ENCODE measurements at places on chromosomes 2 and 18.

GRCh38 chr2:64453770-64454385 is at the start of gene LGALSL:
Gene LGALSL, plus strand, starts transcription at chr2:64454162. Its CDS starts 384 bp downstream, at chr2:64454546.
- DNase-seq = peak; percentile 6

DNA sequence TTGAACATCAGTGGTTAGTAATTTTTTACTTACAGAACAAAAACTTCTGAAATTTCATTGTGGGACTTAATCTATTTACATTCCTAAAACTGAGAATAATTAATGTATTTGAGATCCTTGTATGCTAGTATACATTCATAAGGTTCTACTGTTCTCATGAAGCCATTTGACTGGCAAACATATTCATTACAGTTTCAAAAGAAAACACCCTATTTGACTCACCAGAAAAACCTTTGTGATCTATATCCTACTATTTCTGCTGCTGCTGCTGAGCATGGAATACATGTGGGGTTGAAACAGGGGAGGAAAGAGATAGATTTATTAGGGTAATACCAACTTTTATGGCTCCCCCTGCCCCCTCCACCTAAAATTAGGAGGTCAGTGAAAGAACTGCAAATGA is 21.8 kb downstream of the MARS2 start:
- DNase-seq = no peak

GRCh38 chr2:26770986-26771586 is 7.0 kb downstream of the SLC35F6 start:
- peak; percentile 83 for DNase-seq

GRCh38 chr18:78821396-78821795 is 158.2 kb upstream of the SALL3 start:
- no peak for DNase-seq

- no peak for DNase-seq
Measured at GRCh38 chr18:44895176-44895798, 214.6 kb downstream of the SETBP1 start.

GRCh38 chr18:58466636-58467205 is 162.2 kb downstream of the ALPK2 start:
- DNase-seq = no peak

DNA sequence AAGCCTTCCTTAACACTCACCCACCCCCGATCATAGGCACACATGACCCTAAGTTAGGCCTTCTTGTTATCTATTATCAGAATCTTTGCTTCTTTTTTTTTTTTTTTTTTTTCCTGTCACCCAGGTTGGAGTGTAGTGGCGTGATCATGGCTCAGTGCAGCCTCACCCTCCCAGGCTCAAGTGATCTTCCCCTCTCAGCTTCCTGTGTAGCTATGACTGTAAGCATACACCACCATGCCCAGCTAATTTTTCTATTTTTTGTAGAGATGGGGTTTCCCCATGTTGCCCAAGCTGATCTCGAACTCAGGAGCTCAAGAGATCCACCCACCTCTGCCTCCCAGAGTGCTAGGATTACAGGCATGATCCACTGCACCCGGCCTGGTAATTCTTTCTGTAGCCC is 328.7 kb downstream of the NR4A2 start:
- no peak for DNase-seq

DNA sequence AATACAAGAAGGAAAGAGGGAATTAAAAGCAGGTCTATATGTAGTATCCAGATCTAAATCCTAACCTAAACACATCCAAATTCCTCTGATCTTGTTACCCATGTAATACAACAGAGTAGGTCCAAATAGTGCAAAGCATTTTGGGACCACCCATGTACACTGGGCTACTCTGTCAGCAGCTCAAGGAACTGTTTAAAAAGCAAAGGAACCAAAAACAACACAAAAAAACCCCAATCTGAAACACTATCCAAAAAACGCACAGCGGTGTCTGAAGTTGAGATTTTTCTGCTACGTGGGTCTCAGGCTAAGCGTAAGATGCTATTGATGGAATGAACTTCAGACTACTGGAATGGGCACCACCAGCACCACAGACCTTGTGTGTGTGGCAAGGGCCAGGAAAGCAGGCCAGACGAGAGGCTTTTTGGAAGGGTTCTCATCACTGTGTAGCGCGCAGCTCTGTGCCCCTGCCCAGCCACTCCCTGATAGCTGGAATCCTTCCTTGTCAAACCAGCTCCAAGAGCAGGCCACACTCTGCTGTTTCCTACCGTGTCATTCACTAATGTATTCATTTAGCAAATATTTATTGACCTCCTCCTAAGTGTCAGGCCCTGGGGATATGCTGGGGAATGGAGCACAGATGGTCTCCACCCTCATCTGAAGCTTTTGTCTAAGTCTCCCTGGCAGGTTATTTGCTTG is 101.4 kb downstream of the COLEC12 start:
- peak; percentile 52 for DNase-seq

DNA sequence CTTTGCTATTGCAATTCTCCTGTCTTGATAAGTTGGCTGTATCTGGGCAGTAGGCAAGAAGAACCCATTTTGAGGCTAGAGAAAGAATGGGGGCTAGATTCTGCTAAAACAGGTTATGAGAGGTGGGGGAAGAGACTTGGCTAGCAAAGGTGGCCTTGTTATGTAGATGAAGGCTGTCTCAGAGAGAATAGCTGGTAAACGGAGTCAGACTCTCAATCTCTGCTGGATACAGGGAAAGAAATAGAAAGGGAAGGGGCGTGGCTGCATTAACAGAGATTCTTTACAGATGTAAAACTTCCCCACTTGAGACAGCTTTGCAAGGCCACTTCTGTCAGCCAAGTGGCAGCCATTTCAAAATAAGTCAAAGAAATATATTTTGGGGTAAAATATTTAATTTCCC is 38.1 kb upstream of the ARHGAP25 start:
- no peak for DNase-seq

DNA sequence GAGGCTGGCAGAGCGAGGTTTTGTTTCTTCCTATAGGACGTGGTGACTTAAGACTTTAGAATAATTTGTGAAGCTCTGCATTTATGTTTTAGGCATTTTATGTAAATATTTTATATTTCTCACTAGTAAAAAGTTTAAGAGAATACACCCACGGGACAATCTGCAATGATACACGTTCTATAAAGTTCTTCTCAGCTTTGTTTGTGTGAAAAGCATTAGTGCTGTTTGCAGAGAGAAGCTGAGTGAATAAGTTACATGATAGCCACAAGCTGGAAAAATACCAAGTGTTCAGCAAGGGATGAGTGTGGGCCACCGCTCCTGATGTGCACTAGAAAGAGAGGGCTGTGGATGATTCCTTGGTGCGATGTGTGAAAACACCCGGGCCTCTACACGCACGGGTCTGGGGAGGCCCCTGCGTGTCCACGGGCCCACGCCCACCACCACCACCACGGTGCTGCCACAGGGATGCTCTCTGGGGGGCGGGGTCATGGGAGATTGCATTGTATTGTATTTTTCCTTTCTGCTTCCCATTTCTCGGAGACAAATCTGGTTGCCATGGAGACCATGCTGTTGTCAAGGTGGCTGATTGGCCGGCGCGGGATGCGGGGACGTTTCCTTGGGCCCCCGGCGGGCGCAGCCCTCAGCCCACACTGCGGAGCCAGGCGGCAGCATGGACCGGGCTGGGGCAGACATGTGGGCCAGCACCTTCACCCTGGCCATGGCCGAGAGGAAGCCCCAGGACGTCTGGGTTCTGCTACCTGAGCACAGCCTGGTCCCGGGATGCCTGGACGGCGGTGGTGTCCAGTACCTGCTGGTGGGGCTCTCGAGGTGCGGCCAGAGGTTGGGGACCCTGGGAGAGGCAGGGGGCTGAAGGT is at the start of gene RTP5:
RTP5 (plus strand) TSS at position 643 of the 875 bp plus-strand sequence; CDS start at position 671, 28 bp downstream.
- no peak for DNase-seq
